ENCODE measurements at places on chromosomes 11 and 22. TPM values are rescaled to one million over a fixed set of nuclear protein-coding genes. Genes with fewer than 3 reads are reported as not detected.

Gene TBX10
- total RNA-seq = 0.50 TPM

DNA sequence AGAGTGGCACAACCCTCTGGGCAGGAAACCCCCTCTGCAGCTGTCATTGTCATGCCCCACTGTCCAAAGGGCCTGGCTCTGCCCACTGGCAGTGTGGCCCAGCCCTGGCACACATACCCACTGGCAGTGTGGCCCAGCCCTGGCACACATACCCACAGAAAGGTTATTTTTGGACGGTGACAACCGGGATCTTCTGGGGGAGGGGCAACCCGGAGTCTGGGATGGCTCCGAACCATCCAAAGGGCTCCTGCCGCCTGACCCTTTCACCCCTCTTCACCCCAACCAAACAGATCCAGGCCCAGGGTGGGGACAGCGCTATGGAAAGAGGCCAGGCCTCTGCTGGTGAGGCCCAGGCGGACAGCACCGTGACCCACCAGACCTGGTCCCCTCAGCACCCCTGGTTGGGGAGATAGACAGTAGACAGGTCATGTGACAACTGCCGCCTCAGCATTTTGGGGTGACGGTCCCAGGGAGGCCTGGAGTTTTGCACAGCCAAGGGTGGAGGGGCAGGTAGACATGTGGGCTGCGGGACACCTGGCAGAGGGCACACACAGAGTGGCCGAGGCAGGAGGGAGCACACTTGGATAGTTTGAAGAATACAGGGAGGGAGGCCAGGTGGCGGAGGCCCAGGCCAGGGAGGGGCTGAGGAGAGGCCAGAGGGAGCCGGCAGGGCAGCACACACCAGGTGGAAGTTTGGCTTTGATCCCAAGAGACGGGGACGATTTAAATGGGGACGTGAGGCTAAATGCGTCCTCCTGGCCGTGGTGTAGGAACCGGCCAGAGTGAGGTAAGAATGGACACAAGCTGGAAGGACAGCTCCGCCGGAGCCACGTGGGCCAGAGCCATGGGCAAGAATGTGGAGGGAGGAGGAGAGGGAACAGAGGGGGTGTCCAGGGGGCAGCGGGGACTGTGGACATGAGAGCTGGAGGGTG lies 2.9 kb downstream of the MAPK12 start:
- no peak overlapping the region for H3K27ac ChIP-seq
- no peaks in the 10 kb centered on the region for H3K27me3 ChIP-seq
- peaks cover 11% of the 10 kb centered on the region for H3K4me1 ChIP-seq
- no peaks in the 10 kb centered on the region for H3K36me3 ChIP-seq
- DNase-seq = no peak

Gene IL17REL
- 0.55 TPM for total RNA-seq

GRCh38 chr11:77381729-77382665 lies 80.5 kb upstream of the GDPD4 start:
- no peak overlapping the region for H3K4me3 ChIP-seq
- H3K36me3 ChIP-seq = no peaks in the 10 kb centered on the region
- no peak overlapping the region for H3K27ac ChIP-seq

GRCh38 chr11:95767498-95767897 lies 22.1 kb downstream of the FAM76B start:
- no peaks in the 10 kb centered on the region for H3K36me3 ChIP-seq
- no peak overlapping the region for H3K27ac ChIP-seq
- no peaks in the 10 kb centered on the region for H3K27me3 ChIP-seq
- no peak overlapping the region for H3K4me3 ChIP-seq

DNA sequence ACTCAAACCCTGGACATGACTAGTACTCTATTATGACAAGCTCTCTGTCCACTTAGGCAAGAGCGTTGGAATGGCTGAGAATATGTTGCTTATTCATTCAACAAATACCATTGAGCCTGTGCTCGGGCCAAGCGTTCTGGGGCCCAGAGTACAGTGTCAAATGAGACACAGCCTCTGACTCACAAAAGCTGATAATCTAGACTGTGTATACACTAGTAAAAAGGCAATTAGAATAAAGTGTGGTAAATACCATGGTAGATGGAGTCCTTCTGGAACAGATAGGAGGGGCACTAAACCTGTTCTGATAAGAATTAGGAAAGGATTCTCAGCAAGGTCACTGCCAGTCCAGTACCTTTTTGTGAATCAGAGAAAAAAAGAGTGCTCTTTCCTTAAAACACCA lies 24.7 kb downstream of the KCNE3 start:
- no peak overlapping the region for H3K27ac ChIP-seq
- H3K27me3 ChIP-seq = no peaks in the 10 kb centered on the region
- H3K4me1 ChIP-seq = no peaks in the 10 kb centered on the region
- DNase-seq = no peak
- H3K36me3 ChIP-seq = no peaks in the 10 kb centered on the region

DNA sequence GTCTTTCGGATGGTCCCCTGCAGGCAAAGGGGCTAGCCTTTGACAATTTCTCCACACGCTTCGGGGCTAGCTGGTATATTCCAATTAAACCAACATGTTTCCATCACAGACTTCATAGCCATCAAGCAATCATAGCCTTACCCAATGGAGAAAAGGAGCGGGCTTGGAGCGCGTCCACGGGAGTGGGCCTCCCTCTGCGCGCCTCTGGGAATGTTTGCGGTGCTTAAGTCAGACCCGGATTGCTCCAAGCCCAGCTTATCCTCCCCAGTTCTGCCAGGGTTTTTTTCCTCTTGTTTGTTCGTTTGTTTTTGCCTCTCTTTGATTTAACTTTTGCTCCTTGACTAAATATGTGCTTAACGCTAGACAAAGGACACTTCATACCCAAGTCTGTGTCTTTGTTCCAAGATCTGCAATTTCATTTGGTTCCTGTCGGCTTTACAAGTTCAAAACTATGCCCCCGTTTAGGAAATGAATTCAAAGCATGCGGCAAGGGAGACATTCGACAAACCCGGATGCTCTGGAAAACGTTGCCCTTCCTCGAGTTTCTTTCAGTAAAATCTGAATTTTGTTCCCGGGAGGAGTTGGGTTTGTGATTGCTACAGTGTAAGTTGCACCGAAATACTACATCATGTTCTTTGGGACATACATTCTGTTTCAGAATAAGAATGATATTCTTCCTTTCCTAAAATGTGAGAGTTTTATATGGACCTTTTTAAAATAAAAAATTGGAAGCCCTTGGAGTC lies 1.0 kb upstream of the GLB1L2 start:
- peak overlapping the region; percentile 63 for H3K27ac ChIP-seq
- peak overlapping the region; percentile 48 for H3K4me3 ChIP-seq
- DNase-seq = no peak
- no peaks in the 10 kb centered on the region for H3K27me3 ChIP-seq
- H3K4me1 ChIP-seq = peaks cover 11% of the 10 kb centered on the region

DNA sequence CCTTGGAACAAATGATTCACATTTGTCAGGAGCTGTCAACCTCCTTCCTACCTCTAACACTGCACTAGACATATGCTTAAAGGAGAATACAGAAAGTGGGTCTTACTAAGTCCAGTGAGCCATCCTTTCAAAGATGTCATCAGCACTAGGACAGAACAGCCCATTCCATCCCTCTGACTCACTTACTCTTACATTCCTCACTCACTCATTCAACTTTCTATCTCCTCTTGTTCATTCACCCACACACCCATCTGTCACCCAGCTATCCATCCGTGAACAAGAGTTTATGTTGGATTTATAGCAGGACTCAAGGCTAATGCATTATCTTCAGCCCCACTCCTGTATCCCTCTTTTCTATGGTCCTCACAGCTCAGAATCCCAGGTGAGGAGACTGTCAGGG lies 9.1 kb downstream of the INSC start:
- H3K27me3 ChIP-seq = no peaks in the 10 kb centered on the region
- H3K4me3 ChIP-seq = no peak overlapping the region
- no peak for DNase-seq

Gene TMEM86A
- total RNA-seq = 8.3 TPM

DNA sequence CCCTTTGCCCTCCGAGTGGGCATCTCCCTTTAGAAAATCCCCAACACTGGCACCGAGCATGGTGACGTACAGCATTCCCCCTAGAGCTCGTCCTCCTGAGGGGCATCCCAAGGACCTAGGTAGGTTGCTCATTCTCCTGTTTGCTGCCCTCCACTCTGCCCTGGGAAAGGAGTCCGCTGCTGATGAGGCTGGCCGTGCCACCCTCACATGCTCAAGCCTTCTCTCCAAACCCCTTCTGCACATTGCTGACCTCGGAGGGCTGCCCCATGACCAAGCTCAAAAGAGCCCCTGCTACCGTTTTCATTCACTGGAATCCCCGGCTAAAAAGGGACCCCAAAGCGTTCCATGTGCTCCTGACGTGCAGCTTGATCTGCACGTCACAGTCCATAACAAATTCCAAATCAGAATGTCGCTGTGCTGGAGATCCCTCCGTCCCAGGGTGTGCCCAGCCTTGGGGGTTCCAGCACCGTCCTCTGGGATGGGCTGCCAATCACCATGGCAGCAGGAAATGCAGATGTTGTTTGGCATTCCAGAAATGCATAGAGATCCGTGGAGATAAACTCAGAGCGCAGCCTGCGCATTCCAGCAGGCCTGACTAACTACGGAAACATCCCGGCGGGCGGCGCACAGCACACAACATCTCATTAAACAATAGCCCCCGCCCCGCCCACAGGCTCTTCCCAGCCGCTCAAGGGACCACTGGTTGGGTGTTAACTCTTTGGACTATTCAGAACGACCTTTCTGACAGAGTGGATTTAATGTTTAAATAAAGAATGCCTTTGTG lies 26.3 kb upstream of the GNB1L start:
- no peak for DNase-seq
- no peak overlapping the region for H3K27ac ChIP-seq
- H3K27me3 ChIP-seq = no peaks in the 10 kb centered on the region
- H3K4me3 ChIP-seq = no peak overlapping the region
- H3K36me3 ChIP-seq = no peaks in the 10 kb centered on the region
- no peaks in the 10 kb centered on the region for H3K4me1 ChIP-seq

DNA sequence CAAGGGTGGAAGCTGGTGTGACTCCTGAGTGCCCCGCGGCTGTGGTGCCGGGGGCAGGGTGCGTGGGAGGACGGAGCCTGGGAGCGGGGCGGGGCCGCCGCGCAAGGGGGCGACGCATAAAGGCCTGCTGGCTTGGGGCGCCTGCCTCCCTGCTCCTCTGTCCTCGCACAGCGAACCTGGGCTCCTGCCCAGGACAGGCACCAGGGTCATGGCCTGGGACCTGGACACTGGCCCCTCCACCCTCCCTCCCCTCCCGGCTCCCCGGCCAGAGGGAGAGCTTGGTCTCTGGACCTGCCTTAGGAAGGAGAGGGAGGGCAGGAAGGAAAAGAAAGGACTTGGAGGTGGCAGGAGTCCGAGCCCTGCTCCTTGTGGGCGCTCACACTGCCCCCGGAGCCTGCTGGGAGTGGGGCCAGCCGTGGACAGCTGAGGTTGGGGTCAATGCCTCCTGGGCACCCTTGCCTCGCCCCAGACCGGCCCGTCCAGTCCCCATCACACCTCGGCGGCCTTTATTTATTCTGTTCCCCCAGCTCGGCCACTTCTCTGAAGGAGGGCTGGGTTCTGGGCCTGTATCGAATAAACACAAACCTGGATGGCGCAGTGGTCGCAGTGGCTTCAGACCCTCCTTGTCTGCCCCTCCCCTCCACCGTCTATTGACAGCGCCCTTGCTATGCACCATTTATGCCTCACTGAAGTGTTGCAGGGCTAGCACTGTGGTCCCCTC lies 8.7 kb downstream of the SLC16A8 start:
- peaks cover 13% of the 10 kb centered on the region for H3K4me1 ChIP-seq
- H3K4me3 ChIP-seq = peak overlapping the region; percentile 3
- H3K27me3 ChIP-seq = no peaks in the 10 kb centered on the region
- peak overlapping the region; percentile 64 for H3K27ac ChIP-seq

All from testis (tissue), 5 donors.